ENCODE measurements at places on chromosomes 5 and 9. TPM values are rescaled to one million over a fixed set of nuclear protein-coding genes. Genes with fewer than 3 reads are reported as not detected.

DNA sequence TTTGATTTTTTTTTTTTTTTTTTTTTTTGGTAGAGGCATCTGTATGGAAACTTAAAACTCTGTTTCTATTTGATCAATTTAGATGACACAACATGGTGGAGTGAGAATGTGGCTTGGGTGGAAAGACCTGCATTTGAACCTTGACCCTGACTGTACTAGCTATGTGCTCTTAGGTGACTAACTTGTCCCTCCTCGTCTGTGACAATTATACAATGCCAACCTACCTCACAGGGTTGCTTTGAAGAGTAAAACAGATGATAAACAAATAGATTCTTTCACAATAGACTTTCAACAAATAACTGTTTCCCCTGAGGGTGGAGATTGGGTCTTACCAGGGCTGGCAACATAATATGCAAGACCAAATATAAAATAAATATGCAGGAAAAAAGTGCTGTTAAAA, 109.3 kb downstream of the CRB2 start:
- no peak overlapping the region for H3K27ac ChIP-seq
- no peaks in the 10 kb centered on the region for H3K27me3 ChIP-seq
- no peaks in the 10 kb centered on the region for H3K36me3 ChIP-seq
- H3K4me1 ChIP-seq: no peaks in the 10 kb centered on the region
- no peak overlapping the region for H3K4me3 ChIP-seq

DNA sequence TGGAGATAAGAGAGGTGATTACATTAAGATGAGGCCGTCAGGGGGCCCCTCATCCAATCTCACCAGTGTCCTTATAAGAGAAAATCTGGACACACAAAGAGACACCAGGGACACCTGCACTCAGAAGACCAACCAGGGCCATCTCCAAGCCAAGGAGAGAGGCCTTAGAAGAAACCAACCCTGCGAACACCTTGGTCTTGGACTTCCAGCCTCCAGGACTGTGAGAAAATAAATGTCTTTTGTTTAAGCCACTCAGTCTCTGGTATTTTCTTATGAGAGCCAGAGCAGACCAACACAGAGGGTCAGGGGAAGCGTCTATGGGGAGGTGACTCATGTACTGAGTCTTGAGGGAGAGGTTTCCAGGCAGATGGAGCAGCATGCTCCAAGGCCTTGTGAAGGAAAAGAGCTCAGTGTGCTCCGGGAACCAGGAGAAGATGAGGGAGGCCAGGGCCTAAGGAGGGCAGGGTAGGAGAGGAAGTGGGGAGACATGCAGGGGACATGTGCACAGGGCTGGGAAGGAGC, 5.4 kb downstream of the PHYKPL start:
- H3K27ac ChIP-seq: no peak overlapping the region
- H3K36me3 ChIP-seq: peaks cover 2% of the 10 kb centered on the region
- H3K4me1 ChIP-seq: peaks cover 17% of the 10 kb centered on the region

- no peaks in the 10 kb centered on the region for H3K36me3 ChIP-seq
- H3K4me3 ChIP-seq: no peak overlapping the region
- DNase-seq: no peak
- H3K4me1 ChIP-seq: no peaks in the 10 kb centered on the region
- no peaks in the 10 kb centered on the region for H3K27me3 ChIP-seq
- H3K27ac ChIP-seq: no peak overlapping the region
Measured at GRCh38 chr9:93654351-93654961, 78.1 kb downstream of the PHF2 start.

DNA sequence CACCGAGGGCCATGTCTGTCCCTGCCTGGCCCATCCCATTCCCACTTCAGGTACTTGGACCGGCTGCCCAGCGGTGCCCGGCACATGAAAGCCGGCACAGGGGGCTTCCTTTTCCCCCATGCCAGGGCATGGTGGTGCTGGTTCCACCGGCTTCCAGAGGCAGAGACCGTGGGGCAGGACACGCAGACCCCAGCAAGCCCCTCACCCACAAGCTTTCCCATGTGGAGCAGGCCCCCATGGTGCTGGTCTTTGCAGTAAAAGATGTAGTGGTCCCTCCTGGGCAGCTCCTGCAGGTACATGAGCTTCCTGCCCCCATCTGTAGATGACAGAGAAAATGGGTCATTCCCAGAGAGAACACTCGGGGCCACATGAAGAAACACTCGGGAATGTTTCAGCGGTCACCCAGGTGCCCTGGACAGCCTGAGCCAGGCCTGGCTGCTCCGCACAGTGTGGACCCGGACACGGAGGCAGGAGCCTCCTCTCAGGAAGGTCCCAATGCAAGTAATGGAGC, 2.0 kb downstream of the OBP2B start:
- DNase-seq: no peak
- no peak overlapping the region for H3K4me3 ChIP-seq
- H3K27ac ChIP-seq: no peak overlapping the region
- no peaks in the 10 kb centered on the region for H3K27me3 ChIP-seq

GRCh38 chr9:18722882-18723281, 248.9 kb downstream of the ADAMTSL1 start:
- H3K4me1 ChIP-seq: no peaks in the 10 kb centered on the region
- no peaks in the 10 kb centered on the region for H3K36me3 ChIP-seq
- H3K4me3 ChIP-seq: no peak overlapping the region
- no peak for DNase-seq
- H3K27ac ChIP-seq: no peak overlapping the region

DNA sequence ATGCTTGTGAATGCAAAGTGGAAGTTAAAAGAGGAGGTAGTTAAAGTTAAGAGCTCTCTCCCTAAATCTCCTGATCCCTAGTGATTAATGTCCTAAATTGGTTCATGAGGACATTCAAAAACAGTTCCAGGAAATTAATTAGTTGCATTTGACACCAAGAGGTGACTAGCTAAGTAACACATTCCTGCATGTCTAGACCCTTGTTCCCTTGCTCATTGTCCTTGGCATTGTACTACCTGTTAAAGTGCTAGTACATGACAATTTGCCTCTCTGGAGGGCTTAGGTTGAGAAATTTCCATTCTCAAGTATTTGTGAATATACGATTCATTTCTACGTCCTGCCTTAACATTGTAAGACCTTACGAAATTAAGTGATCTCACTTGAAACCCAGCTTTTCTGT, 278.6 kb upstream of the CDH10 start:
- H3K4me3 ChIP-seq: no peak overlapping the region
- no peak for DNase-seq
- H3K27me3 ChIP-seq: no peaks in the 10 kb centered on the region
- no peak overlapping the region for H3K27ac ChIP-seq

GRCh38 chr9:78857373-78858225, 560.7 kb downstream of the PSAT1 start:
- no peak overlapping the region for H3K27ac ChIP-seq
- H3K36me3 ChIP-seq: no peaks in the 10 kb centered on the region
- H3K27me3 ChIP-seq: no peaks in the 10 kb centered on the region
- no peaks in the 10 kb centered on the region for H3K4me1 ChIP-seq

- H3K27ac ChIP-seq: no peak overlapping the region
- no peak overlapping the region for H3K4me3 ChIP-seq
- no peak for DNase-seq
- no peaks in the 10 kb centered on the region for H3K27me3 ChIP-seq
- H3K4me1 ChIP-seq: peaks cover 15% of the 10 kb centered on the region
Measured at GRCh38 chr9:87518702-87519335, 21.2 kb downstream of the DAPK1 start.

DNA sequence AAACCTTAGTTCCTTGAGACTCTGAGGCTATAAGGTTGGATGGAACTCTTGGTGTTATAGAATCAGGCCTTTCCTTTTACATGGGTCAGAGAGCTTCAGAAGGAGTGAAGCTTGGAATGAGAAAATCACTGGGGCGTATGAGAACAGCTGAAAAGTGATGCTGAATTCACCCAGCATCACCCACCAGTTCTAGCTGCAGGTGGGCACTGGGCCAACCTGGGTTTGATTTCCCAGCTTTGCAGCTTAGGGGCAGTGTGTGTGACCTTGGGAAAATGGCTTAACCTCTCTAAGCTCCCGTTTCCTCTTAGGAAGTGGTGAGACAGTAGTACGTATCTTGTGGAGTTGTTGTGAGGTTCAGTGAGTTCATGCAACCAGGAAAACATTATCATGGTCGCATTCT, 10.7 kb downstream of the PCDH12 start:
- no peaks in the 10 kb centered on the region for H3K27me3 ChIP-seq
- H3K4me1 ChIP-seq: no peaks in the 10 kb centered on the region
- no peak overlapping the region for H3K27ac ChIP-seq
- DNase-seq: no peak

GRCh38 chr9:6777213-6777902, 19.6 kb downstream of the KDM4C start:
- H3K27ac ChIP-seq: no peak overlapping the region
- DNase-seq: peak; percentile 46
- H3K4me3 ChIP-seq: no peak overlapping the region
- H3K27me3 ChIP-seq: no peaks in the 10 kb centered on the region
- peaks cover 47% of the 10 kb centered on the region for H3K4me1 ChIP-seq
- H3K36me3 ChIP-seq: no peaks in the 10 kb centered on the region

GRCh38 chr5:32413466-32414263, 30.9 kb downstream of the ZFR start:
- no peaks in the 10 kb centered on the region for H3K27me3 ChIP-seq
- peak overlapping the region; percentile 49 for H3K27ac ChIP-seq
- no peaks in the 10 kb centered on the region for H3K4me1 ChIP-seq
- peaks cover 9% of the 10 kb centered on the region for H3K36me3 ChIP-seq

The AP3B1 gene
- 63.5 TPM for total RNA-seq

The TTC23L gene
- total RNA-seq: 1.4 TPM

The CYFIP2 gene
- total RNA-seq: 681 TPM

The EFNA5 gene
- not detected for total RNA-seq

The PCDHGB2 gene
- total RNA-seq: 3.3 TPM

The PCDH12 gene
- total RNA-seq: not detected

The ASPN gene
- total RNA-seq: not detected
